ENCODE measurements at places on chromosomes 1 and 21. TPM values are rescaled to one million over a fixed set of nuclear protein-coding genes. Genes with fewer than 3 reads are reported as not detected.

Gene GUCA2A
- total RNA-seq = not detected

Gene OLFML2B
- total RNA-seq = 9.0 TPM

Gene ANXA9
- 1.2 TPM for total RNA-seq

Gene LCE6A
- total RNA-seq = not detected

Data from epithelial cell of proximal tubule (primary cell).